COLO829 (cell line): ENCODE measurements at places on chromosomes 2 and 18.

DNA sequence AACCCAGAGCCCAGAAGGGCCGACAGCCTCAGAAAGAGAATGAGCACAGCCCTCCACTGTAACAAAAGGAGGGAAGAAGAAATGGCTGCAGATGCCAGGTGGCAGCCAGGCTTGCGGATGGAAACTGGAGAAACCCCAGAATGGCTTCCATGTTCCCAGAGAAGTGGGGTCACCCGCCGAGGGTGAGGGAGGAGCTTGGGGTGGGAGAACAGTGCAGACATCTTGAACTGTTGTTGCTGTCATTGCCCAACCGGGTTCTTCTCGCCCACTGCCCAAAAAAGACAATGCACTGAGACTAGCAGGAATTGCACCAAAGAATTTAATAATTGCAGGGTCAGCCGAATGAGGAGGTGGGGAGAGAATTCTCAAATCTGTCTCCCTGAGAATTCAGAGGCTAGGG, 223.2 kb upstream of the RAB6C start:
- no peak for DNase-seq

- no peak for DNase-seq
Measured at GRCh38 chr2:199144036-199144435, 313.7 kb downstream of the SATB2 start.

- DNase-seq = peak; percentile 17
Measured at GRCh38 chr2:217878915-217879590, 123.7 kb downstream of the TNS1 start.

GRCh38 chr2:240287011-240287410, 146.6 kb upstream of the OTOS start:
- DNase-seq = no peak

GRCh38 chr2:127515383-127515915, 10.8 kb downstream of the IWS1 start:
- DNase-seq = no peak

GRCh38 chr18:51801514-51801913, 538.5 kb upstream of the DCC start:
- no peak for DNase-seq

DNA sequence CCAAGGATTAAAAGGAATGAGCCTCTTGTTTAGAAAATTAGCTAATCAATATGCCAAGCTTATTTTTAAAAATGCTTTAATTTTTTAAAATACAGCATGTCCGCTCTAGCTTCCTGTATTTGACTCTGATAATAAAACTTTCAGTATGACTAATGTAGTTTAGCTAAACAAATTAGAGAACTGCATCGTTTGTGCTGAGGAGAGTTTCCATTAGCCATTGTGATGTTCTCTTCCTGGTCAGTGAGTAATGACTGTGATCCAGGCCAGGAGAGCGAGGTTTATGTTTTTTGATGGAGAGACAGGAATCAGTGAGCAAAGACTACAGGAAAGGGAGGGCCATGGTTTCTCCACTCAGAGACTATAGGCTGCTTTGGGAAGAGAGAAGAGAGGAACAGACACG, 237.2 kb upstream of the ETAA1 start:
- no peak for DNase-seq

- no peak for DNase-seq
Measured at GRCh38 chr18:12995952-12996477, 4.9 kb downstream of the CEP192 start.

- no peak for DNase-seq
Measured at GRCh38 chr2:236642584-236643291, 73.1 kb downstream of the ACKR3 start.

- DNase-seq = no peak
Measured at GRCh38 chr2:5937851-5938565, 245.8 kb downstream of the SOX11 start.

GRCh38 chr2:65076345-65076710, 20.1 kb downstream of the CEP68 start:
- no peak for DNase-seq

GRCh38 chr2:174591740-174592139, 5.9 kb downstream of the WIPF1 start:
- DNase-seq = no peak

GRCh38 chr2:164933671-164934189, 21.6 kb downstream of the SLC38A11 start:
- DNase-seq = no peak

- no peak for DNase-seq
Measured at GRCh38 chr18:77111951-77112746, 20.4 kb downstream of the MBP start.

- peak; percentile 2 for DNase-seq
Measured at GRCh38 chr2:155633060-155633839, 699.3 kb downstream of the NR4A2 start.

DNA sequence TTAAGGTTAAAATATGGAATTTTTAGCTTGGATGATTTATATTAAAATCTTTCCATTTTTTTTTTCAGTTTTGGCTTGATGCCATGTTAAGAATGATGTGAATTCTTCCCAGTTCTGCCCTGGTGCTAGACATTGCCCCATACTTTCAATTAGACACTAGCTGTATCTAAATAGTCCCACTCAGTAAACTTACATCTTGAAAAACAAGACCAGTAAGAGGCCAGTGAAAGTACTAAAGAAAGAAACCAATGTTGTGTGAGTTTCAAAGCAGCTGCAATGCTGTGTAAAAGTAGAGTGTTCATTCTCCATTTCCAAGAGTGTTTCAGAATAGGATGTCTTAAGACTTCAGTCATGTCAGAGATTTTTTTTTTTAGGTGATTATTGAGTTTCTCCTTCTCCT, 40.0 kb upstream of the CYBRD1 start:
- DNase-seq = no peak

DNA sequence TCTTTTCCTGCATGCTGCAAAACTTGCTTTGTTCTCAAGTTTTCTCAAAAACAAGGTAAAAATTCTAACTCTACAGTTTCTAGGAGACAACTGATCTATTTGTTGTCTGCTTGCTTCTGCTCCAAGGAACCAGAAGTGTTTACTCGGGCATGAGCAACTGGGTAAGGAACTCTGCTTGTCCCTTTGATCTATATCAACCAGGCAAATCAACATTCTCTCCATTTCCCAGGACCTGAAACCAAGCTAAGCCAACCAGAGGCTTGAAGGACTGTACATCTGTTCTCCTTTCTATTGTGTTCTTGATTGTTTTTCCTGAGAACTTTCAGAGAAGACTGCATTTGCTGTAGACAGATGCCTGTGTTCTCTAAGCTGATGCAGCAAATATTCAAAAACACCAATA, 335.0 kb upstream of the KCNH7 start:
- no peak for DNase-seq
